Osteocyte (in vitro differentiated cells): ENCODE measurements at places on chromosomes 7 and 10.

DNA sequence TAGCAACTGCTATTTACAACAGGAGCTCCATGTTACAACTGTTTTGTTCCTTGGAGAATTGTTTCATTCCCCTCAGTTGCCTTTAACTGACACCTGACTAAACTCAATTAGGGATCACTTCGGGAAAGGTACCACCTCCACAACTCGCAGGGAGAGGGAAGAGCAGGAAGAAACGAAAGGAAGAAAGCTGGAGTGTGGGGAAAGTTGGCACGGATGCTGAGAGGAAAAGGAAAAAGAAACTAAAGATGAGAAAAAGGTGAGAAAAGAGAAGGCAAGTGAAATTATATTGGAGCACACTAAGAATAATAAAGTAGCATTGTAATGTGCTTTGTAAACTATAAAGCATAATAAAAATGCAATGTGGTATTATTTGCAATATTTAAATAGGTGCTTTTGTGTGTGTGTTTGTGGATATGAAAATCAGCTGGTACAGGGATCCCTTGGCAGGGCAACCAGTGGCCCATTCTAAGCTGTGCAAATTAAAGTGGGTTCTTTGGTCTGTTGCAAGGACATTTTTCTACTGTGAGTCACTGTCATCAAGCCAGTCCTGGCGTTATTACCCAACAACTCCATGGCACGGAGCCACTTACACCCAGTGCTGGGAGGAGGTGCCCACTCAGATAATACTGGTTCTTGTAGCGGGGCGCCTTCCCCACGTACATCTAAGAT, 45.9 kb downstream of the HIPK2 start:
- DNase-seq, result no peak

- peak; percentile 86 for DNase-seq
Measured at GRCh38 chr7:134891262-134891695, 95.0 kb upstream of the AGBL3 start.

- no peak for DNase-seq
Measured at GRCh38 chr10:132496360-132497062, 41.1 kb upstream of the INPP5A start.

- no peak for DNase-seq
Measured at GRCh38 chr10:70265032-70265689, 18.6 kb downstream of the NPFFR1 start.
